ENCODE measurements at places on chromosomes 7 and 10. TPM values are rescaled to one million over a fixed set of nuclear protein-coding genes. Genes with fewer than 3 reads are reported as not detected.
A peak's percentile ranks its signal among the peaks of the same experiment; 100 is the strongest.

DNA sequence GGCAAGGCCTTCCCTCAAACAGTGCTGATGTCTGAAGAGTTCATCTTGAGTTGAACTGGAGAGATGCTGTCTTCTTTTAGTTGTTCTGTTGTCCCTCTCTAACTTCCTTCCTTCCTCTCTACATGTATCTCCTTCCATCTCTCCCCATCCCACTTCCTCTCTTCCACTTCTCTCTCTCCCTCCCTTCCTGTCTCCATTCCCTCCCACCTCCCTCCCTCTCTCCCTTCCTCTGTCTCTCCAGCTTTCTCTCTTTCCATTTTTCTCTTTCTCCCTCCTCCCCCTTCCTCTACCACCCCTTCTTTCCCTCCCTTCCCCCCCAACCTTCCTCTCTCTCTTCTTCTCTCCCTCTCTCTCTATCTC, 40.7 kb upstream of the TNS3 start:
- peak; percentile 30 for DNase-seq

DNA sequence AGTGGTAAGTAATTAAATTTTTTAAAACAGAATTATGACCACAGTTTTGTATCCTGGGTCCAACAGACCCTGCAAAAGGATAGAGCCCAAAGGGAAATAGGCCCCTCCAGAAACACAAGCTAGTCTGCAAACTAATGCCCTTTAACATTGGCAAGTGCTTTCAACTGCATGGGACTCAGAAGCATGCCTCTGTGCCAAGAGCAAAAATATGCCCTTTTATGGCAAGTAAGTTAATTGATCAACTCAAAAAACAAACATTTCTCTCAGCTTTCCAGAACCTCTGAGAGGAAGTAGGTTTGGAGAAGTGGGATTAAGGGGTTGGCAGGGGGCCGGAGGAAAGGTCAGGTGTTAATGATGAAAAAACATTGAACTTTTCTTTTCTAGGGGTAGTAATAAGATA, 186.6 kb upstream of the PRSS1 start:
- DNase-seq, result no peak

Gene TEX47
- not detected for polyA plus RNA-seq

- no peak for DNase-seq
Measured at GRCh38 chr10:33314811-33315561, 19.5 kb downstream of the NRP1 start.

- no peak for DNase-seq
Measured at GRCh38 chr7:7745966-7746365, 27.6 kb upstream of the RPA3 start.

GRCh38 chr10:21797984-21798765, 205.4 kb downstream of the DNAJC1 start:
- no peak for DNase-seq

DNA sequence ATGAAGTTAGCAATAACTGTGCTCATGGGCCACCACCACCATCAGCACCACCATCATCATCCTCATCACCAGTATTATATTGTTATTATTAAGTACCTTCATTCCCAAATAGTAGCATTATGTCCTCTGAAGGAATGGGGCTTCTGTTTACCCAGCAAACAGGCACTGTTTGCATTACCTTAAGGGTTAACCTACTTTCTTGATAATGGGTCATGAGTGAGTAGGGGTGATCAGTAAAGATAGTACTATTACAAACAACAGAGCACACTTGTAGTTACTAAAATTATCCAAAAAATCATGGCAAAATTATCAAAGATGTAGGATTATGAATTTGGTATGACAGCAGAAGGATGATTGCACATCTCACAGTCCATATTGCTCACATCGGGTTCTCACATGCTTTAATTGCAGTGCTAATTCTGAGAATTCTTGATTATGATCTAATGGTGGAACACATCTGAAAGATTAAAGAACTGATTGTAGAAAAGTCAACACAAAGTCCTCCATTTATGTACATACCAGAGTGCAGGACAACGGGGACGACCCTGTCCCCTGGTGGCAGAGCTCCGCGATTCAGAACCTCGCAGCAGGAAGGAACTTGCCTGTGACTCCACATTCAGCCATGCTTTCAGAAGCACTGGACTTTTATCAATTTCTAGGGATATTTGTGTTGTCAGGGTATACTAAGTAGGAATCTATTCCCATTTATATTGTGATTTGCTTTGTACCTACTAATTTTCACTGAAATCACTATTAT, 31.0 kb downstream of the PDE1C start:
- DNase-seq, result no peak

DNA sequence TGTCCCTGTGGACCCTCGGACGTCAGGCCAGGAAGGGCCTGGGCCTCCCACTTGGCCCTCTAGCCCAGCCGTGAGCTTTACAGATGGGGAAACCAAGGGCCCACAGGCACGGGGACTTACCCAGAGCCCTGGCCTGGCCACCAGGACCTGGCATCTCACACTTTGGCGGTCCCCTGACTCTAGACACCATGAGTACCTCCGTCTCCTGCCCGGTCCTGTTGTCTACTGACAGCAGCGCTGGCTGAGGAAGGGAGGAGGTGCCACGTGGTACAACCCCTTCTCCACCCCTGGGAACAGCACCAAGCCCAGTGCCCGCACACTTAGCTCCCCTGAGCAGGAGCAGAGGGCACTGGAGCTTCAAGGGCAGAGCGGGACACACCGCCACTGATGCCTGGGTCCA, 26.1 kb downstream of the ADGRA1 start:
- DNase-seq, result no peak

- DNase-seq, result no peak
Measured at GRCh38 chr7:18583305-18583704, 87.8 kb downstream of the HDAC9 start.

- peak; percentile 67 for DNase-seq
Measured at GRCh38 chr10:124296121-124296812, 122.5 kb downstream of the OAT start.

DNA sequence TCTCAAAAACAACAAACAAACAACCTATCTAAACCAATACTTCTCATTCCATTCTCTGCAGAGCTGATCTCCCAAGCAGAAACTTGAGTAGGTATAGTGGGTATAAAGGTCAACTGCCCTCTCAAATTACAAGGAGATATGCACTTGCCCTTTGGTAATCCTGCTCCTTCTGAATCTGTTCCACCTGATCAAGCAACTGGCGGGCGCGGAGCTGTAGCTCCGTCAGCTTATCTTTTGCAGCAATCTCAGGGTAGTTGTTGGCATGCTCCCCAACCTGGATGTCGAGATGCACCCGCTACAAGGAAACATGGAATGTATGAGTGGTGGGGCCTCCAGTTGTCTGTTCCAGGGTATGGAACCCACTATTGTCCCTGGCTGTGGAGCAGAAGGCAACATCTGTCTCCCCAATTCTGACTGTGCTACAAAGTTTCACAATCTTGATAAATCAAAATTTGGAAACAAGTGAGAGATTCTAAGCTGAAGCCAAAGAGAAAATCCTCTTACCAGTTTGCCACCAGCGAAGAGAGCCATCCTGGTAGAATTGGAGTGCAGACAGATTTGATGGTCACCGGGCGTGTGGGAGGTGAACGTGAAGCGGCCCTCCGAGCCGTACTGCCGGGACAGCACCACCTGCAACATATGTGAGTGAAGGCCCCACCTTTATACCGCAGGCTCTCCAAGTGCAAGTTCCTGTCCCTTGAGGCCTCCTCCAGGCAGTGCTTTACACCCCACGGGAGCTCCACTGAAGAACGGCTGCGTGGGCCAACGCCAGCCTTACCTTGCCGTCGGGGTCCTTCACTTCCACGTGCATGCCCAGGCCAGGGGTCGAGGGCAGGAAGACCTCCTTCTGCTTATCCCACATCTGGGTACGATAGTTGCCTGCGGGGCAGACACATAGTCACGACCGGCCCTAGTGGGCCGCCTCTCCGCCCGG, 819 bp downstream of the TMED4 start:
- peak; percentile 16 for DNase-seq

DNA sequence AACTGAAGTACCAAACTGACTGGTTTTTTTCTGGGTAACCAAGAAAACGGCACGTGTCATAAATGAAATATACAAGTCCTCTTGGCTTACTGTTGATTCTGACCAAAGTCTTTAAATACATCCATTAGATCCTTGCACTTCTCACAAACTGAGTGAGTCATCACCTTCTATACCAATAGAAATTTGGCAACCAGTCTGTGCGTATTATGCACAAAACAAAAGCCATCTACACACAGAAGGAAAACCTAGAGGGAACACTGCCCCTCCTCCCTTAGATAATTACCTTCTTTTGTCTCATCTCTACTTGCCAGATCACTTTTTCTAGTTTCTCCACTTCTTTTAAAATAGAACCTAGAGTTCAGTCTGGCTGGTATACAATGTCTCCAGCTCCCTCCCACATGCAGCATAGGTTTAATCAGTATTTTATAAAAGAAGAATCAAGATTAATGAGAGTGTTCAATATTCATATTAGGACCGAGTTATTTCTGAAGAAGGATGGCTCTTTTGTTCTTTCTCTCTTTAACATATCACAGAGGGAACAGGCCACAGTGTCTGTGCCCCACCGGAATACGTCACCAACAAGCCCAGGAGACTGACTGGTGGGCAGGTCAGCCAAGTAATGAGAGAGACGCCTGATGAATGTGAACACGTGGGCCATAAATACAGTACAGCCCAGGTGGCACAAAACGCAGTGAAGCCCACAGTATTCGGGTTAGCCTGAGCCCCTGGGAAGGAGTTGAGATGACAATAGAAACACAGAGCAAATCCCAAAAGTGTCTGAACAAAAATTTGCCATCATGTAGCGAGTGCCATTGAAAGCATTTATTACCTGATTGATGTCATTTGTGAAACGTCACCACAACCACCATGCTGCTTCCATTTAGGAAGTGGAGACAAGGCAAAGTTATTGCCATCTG, 91.3 kb downstream of the KIAA1549 start:
- no peak for DNase-seq

- no peak for DNase-seq
Measured at GRCh38 chr7:4131063-4131462, 551.0 kb upstream of the FOXK1 start.

GRCh38 chr7:45716380-45717203, 142.4 kb downstream of the ADCY1 start:
- no peak for DNase-seq

All from hindlimb muscle (tissue), 1 donor.